ENCODE measurements at places on chromosomes 2 and 18.

DNA sequence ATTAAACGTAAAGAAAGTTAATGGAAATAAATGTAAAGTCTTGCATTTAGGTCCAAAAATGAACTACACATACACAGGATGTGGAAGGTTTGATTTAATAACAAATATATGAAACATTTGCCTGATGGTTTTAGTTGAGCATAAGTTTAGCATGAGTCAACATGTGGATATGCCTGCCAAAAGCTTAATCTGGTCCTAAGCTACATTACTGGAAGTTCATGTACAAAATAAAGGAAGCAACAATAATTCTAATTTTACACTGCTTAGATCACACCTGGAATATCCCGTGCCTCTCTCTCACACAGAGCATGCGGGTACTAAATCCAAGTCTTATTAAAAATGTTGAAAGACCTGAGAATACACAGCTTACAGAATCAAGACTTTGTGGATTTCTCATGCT, 276.5 kb upstream of the NRP2 start:
- no peaks in the 10 kb centered on the region for H3K27me3 ChIP-seq
- H3K27ac ChIP-seq: no peak overlapping the region
- H3K4me3 ChIP-seq: no peak overlapping the region
- peaks cover 8% of the 10 kb centered on the region for H3K4me1 ChIP-seq
- no peak for DNase-seq

DNA sequence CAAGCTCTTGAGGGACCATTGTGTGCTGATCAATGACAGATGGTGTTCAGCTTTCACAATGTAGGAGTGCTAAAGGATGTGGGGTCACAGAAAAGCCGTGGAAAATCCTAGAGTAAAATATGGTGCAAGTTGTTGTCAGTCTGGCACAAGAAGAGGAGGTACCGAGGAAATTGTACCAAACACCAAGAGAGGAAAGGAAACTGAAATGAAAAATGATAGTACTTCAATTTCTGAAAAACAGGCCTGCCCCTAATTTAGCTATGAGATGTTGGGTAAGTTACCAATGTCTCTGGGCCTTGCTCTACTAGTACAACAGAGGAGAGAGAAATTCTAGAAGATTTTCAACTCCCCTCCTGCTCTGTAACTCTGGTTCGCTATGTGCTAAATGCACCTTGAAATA, 78.8 kb upstream of the PELI1 start:
- H3K27ac ChIP-seq: no peak overlapping the region
- no peaks in the 10 kb centered on the region for H3K36me3 ChIP-seq
- H3K4me3 ChIP-seq: no peak overlapping the region
- H3K4me1 ChIP-seq: no peaks in the 10 kb centered on the region

- H3K27me3 ChIP-seq: no peaks in the 10 kb centered on the region
- no peak overlapping the region for H3K4me3 ChIP-seq
- no peaks in the 10 kb centered on the region for H3K36me3 ChIP-seq
- no peaks in the 10 kb centered on the region for H3K4me1 ChIP-seq
- DNase-seq: no peak
These were observed 35.0 kb upstream of the EVA1A start for GRCh38 chr2:75595541-75596395.

DNA sequence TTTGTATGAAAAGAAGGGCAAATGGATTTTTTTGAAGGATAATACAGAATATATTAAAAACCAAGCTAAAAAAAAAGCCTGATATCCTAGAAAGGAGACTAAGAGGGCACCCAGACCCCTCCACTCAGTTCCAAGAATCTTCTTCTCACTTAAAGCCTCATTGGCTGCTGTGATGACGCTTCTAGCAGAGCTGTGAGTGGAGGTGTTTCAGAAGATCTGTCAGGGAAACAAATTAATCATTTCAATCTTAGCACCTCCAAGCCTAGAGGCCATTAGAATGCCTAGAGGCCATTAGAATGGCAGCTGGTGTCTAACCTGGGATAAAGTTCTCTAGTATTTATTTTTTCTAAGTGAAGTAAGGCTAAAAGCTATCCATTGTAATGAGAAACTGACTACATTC, 164.2 kb upstream of the TMEM200C start:
- H3K27ac ChIP-seq: no peak overlapping the region
- H3K36me3 ChIP-seq: no peaks in the 10 kb centered on the region
- H3K4me1 ChIP-seq: no peaks in the 10 kb centered on the region
- no peak overlapping the region for H3K4me3 ChIP-seq
- no peaks in the 10 kb centered on the region for H3K27me3 ChIP-seq

- no peak for DNase-seq
- no peak overlapping the region for H3K27ac ChIP-seq
- no peaks in the 10 kb centered on the region for H3K27me3 ChIP-seq
These were observed 417.0 kb downstream of the EIPR1 start for GRCh38 chr2:2960441-2961133.

- no peak overlapping the region for H3K4me3 ChIP-seq
- no peak overlapping the region for H3K27ac ChIP-seq
- DNase-seq: no peak
- H3K4me1 ChIP-seq: no peaks in the 10 kb centered on the region
- no peaks in the 10 kb centered on the region for H3K36me3 ChIP-seq
These were observed 99.9 kb downstream of the TRIB2 start for GRCh38 chr2:12816379-12817306.

DNA sequence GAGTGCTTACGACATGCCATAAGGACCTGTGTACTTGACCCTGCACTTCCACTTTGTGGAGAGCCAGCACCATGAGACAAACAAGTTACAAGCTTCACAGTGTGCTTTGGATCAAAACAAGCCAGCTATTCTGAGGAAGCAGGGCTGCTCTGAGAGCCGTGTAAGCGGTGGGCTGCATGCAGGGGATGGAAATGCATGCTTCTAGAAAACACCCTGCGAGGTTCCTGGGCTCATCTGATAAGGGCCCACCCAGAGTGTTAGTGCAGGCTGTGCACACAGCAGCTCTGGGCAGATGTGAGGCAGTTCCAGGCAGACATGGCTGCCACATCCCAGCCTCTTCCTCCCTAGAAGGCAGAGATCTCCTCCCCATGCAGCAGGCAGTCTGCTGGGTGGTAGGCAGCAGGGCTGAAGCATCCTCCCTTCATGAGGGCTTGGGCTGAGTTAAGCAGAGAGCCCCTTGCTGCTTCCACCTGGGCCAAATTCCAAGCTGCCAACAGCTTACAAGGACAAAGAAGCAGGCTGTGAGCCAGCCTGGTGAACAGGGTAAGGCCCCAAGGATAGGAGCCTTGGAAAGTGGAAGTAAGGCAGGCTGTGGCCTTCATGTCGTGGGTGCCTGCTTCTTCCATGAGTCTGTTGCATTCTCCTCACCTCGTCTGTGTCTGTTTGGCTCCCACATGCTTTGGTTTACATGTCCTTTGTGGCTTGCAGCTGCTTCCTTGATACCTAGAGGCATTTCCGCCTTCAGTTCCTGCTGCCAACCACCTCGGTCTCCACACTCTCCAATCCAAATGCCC, 7.7 kb downstream of the PSD4 start:
- no peak overlapping the region for H3K27ac ChIP-seq
- no peaks in the 10 kb centered on the region for H3K36me3 ChIP-seq
- no peak overlapping the region for H3K4me3 ChIP-seq

DNA sequence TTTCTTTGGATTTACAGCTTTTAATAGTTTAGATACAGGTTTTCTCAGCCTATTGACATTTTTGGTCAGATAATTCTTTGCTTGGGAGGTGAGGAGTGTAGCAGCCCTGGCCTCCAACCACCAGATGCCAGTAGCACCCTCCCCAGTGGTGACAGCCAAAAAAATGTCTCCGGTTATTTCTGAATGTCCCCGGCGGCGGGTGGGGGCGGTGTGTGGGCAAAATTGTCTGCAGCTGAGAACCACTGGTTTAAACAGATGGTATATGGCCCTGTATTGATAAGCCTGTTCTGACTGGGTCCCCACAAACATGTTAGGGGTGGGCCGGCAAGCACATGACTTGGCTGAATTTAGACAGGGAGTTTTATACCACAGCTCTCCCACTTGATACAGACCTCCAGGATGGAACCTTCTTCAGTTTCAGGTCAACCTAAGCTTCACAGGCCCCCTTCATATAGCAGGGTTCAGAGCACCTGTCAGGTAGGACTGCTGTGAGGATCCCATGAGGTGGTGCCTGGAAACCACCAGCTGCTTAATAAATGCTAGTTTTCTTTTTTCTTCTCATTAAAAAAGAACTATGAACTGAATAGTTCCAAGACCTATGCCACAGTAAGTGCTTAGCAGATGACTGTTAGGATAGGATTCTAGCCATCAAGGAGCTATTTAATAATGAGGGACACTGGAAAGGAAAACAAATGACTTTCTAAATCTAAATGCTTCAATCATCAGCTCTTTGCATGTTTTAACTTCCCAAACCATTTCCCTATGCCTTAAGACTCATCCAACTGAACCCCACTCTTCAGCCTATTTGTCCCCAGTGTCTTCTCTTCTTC, 18.1 kb downstream of the LPIN2 start:
- H3K4me3 ChIP-seq: no peak overlapping the region
- no peaks in the 10 kb centered on the region for H3K36me3 ChIP-seq
- H3K4me1 ChIP-seq: peaks cover 7% of the 10 kb centered on the region
- H3K27me3 ChIP-seq: no peaks in the 10 kb centered on the region
- peak; percentile 76 for DNase-seq
- peak overlapping the region; percentile 80 for H3K27ac ChIP-seq

DNA sequence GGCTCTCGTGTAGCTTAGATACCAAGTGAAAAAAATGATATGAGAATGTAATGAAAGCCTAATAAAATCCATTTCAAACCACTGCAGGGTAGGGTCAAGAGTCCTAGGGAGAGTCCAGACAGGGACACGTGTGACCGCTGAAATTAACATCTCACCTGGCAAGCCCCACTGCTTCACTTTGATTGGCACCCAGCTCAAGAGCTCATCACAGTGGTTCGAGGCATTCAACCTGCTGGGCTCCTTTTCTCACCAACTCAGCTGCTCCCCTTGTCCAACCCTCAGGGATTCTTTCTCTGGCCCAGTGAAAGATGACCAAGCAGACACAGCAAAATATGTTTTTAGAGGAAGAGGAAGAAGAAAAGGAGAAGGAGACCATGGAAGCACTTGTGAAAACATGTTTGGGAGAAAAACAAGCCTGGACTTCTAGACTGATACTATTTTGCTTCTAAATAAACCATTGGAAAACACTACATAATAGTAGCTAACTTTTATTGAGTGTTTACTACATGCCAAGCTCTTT, 49.2 kb upstream of the CREB1 start:
- H3K36me3 ChIP-seq: no peaks in the 10 kb centered on the region
- H3K27me3 ChIP-seq: no peaks in the 10 kb centered on the region
- H3K4me1 ChIP-seq: peaks cover 34% of the 10 kb centered on the region
- no peak overlapping the region for H3K4me3 ChIP-seq

GRCh38 chr2:10762651-10763460, 41.4 kb downstream of the ATP6V1C2 start:
- H3K27me3 ChIP-seq: peaks cover 16% of the 10 kb centered on the region
- H3K36me3 ChIP-seq: no peaks in the 10 kb centered on the region
- no peaks in the 10 kb centered on the region for H3K4me1 ChIP-seq
- DNase-seq: no peak
- H3K27ac ChIP-seq: no peak overlapping the region

GRCh38 chr2:231104115-231104713, 20.6 kb downstream of the HTR2B start:
- peaks cover 4% of the 10 kb centered on the region for H3K4me1 ChIP-seq
- peaks cover 33% of the 10 kb centered on the region for H3K36me3 ChIP-seq
- peak overlapping the region; percentile 29 for H3K27ac ChIP-seq
- peak; percentile 76 for DNase-seq
- no peak overlapping the region for H3K4me3 ChIP-seq

DNA sequence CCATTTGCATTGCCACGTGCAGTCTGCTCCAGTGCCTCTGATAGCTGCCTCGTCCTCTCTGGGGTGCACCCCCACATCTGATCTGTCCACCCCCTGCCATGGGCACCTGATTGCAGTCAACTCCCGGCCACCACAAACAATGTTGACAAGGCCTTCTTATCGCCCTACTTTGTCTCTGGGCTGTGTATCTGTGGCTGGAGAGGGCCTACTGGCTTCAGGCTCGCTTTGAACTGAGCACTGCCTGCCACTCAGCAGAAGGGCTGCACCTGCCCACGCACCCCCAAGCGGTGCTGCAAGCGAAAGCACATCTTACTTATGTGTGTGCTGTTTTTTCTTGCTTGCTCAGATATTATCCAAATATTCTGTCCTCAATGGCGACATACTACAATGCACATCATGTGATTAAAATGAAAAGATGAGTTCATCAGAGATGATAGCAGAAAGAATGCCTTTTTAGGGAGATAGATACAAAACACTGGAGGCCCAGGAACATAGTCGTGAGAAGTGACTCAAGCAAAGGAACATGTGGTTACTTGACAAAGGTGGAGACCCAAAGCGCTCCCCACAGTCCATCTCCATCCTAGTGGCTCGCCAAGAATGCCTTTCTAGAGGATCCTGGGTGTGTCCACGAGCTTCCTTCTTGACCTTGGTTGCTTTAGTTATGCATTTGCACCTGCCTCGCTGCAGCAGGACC, 28.8 kb downstream of the FBLN7 start:
- H3K4me1 ChIP-seq: no peaks in the 10 kb centered on the region
- DNase-seq: no peak
- no peaks in the 10 kb centered on the region for H3K36me3 ChIP-seq
- H3K27me3 ChIP-seq: no peaks in the 10 kb centered on the region

GRCh38 chr2:54859416-54859815, 136.0 kb downstream of the EML6 start:
- H3K27ac ChIP-seq: no peak overlapping the region
- no peaks in the 10 kb centered on the region for H3K36me3 ChIP-seq
- DNase-seq: no peak
- no peaks in the 10 kb centered on the region for H3K4me1 ChIP-seq
- H3K4me3 ChIP-seq: no peak overlapping the region

Measured in tibial artery (tissue), 4 donors.